ENCODE measurements at places on chromosomes 5 and 9.

DNA sequence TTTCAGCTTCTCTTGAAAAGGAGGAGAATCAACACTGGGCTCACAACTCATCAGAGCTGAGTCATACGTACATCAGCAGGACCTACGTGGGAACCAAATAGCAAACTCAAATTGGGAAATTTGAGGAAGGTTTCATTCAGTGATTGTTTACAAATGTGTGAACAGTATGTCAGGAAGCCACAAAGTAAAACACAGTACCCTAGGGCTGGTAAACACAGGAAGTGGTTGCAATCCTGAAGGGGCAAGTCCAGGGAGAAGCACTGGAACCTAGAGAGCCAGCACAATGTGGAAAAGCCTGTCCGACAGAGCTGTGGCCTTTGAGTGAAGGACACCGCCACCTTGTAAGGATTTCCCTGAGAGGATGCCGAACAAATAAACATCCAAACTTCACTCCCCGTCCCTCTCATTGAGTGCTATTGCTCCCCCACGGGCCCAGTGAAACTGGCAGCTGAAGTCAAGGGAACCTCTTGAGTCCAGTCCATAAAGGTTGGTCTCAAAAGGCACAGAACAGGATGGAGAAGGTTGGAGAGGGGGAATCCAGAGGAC, 26.7 kb upstream of the RICTOR start:
- peak; percentile 90 for DNase-seq

DNA sequence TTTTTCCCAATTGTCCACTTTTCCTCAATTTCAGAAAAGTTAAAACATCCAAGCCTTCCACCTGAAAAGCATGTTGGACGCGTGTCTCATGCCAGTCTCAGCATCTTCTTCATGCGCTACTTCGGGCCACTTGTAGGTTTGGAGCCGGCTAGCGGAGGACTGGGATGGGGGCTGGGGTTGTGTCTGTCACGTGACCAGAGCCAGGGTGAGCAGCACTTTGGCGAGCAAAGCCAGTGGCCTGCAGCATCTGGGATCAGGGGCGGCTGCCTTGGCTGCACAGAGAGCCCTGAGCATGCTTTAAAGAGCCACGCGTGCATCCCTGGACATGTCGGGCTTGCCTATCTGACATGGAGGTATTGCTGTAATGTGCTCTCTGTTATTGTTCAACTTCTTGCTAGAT, 41.2 kb downstream of the SLC6A3 start:
- DNase-seq, result no peak

DNA sequence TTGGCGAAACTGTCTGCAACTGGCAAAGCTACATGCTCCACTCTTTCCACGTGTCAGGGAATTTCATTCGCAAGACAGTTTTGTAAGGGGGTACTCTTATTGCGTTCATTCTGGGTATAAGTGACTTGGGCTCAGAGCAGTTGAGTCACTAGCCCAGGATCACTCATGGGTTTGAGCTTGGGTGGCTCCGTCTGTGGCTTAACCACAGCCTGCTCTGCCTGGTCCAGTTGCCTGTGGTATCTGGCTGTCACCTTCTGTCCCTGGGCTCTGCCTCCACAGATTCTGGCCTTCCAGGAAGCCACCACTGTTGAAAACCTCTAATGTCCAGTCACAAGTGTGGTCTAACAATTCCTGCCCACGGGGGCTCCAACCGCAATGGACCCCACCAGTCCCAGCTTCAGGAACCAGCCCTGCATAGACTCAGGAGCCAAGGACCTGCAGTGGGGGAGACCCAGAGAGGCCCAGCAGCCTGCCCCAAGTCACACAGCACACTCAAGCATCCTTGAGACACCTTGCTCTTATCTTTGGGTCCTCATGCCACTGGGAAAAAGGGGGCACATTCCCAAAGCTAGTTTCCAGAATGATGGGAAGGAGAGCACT, 10.4 kb downstream of the KIF12 start:
- no peak for DNase-seq

GRCh38 chr5:56818450-56819037, 3.2 kb downstream of the MAP3K1 start:
- no peak for DNase-seq

DNA sequence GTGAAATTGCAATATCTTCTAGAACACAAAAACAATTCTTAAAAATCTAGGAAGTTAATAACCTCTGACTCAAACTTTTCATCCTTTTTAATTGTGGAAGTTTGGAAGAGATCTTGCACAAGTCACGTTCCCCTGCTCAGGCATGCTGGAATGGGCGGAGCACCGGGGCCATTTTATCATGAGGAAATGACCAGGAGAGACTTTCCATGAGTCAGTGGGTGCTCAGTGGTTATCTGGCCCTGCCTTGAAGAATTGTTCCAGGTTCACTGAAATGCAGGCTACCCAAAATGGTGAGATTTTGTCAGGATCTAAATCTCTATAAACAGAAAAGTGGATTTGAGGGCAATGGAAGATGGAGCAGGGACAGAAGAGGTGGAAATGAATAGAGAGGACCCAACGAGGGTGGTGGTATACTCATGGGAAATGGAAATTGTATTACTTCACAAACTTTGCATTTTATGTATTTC, 61.2 kb downstream of the FYB1 start:
- no peak for DNase-seq

DNA sequence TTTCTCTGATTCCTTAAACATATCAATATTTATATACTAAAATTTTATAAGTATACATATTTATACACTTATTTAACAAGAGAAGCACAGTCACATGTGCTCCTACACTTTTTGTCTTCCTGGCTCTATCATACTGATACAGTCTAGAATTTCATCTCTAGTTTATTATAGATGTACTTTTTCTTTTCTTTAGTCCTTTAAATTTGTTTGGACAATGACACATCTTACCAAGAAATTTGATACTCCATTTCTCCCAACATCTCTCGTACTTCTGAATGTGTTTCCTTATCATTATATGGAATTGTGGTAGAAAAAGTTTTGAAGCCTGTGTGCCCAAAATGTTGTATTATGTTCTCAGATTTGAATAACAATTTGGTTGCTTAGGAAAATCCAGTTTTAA, 104.6 kb downstream of the DMRT2 start:
- no peak for DNase-seq

DNA sequence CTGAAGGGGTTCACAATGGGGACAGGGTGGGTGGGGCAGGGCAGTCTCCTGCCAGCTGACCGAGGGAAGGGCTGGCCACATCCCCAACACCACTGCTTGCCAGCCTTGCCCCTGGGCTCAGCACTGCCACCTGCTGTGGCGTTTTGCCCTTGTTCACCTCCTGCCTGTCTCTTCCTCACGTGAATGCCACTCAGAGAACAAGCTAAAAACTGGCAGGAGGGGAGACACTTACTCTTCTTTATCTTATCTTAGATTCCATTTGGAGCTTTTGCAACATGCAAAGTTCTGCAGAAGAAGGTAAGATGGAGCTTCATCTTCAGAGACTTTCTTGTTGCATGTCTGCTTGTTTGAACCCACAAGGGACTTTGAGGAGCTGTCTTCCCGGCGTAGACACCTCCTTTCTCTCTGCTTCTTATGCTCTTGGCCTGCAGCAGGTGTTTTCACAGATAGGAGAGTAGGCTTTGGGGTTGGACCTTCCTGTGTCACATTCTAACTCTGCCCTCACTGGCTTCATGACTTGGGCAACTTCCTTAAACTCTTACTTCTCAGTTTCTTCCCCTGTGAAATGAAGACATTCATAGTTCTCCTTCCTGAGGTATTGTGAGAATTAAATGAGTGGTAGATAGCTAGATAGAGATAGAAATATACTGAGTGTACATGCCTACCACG, 4.1 kb downstream of the LRSAM1 start:
- DNase-seq, result no peak

- no peak for DNase-seq
Observed at GRCh38 chr9:106443520-106443919, 419.4 kb upstream of the ZNF462 start.

DNA sequence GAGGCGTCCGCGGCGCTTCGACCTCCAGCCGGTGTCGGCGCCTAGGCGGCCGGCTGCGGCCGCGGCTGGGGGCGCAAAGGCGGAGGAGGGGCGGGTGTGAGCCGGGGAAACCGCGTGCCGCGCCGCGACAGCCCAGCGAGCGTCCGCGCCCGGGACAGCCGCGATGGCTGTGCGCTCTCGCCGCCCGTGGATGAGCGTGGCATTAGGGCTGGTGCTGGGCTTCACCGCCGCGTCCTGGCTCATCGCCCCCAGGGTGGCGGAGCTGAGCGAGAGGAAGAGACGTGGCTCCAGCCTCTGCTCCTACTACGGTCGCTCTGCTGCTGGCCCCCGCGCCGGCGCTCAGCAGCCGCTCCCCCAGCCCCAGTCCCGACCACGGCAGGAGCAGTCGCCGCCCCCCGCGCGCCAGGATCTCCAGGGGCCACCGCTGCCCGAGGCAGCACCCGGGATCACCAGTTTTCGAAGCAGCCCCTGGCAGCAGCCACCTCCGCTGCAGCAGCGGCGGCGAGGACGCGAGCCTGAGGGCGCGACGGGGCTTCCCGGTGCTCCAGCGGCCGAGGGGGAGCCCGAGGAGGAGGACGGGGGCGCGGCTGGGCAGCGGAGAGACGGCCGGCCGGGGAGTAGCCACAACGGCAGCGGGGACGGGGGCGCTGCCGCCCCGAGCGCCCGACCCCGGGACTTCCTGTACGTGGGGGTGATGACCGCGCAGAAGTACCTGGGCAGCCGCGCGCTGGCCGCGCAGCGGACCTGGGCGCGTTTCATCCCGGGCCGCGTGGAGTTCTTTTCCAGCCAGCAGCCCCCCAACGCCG, 605 bp downstream of the CHSY3 start:
- DNase-seq, result peak; percentile 10

GRCh38 chr5:128764601-128765310, 200.5 kb upstream of the SLC27A6 start:
- peak; percentile 15 for DNase-seq

GRCh38 chr9:77575785-77576184, 72.3 kb downstream of the GNA14 start:
- peak; percentile 27 for DNase-seq

GRCh38 chr9:13274886-13275641, 4.4 kb downstream of the MPDZ start:
- peak; percentile 56 for DNase-seq

DNA sequence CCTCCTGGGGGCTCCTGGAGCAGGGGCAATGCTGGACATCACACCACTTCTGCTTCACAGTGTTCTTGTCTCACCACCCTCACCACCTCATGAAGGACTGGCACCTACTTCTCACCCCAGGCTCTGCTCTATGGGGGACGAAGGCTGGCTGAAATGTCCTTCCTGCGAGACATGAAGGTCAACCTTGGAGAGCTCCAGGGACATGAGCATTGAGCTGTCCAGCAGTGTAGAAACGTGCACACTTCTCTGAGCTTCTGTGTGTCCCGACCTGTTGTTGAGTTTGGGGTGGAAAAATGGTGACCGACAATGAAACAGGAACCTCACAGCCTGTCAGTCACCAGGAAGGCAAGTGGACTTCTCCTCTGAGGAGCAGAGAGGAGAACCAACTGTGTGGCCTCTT, 68.6 kb upstream of the ADAMTS16 start:
- DNase-seq, result no peak

DNA sequence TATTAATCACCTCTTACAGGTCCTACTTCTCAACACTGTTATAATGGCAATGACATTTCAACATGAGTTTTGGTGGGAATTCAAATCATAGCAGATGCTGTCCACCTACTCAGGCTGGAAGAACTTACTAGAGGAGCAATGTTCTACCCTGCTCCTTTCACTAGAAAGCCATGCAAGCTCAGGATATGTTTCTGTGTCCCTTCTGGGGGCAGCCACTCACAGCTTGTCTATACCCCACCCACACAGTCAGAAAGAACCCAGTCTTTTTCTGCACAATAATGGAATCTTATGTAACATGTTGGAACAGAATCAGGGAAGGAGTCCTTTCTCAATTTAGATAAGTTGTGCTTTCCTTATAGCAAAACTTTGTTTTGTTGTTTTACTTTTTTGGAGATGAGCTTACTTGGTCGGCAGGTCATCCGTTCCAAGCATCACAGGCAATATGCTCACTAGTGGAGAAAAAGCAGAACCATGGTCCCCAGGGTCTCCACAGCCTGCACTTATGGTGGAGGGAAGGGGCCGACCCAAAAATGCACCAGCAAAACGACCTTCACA, 53.3 kb upstream of the ICE1 start:
- no peak for DNase-seq

DNA sequence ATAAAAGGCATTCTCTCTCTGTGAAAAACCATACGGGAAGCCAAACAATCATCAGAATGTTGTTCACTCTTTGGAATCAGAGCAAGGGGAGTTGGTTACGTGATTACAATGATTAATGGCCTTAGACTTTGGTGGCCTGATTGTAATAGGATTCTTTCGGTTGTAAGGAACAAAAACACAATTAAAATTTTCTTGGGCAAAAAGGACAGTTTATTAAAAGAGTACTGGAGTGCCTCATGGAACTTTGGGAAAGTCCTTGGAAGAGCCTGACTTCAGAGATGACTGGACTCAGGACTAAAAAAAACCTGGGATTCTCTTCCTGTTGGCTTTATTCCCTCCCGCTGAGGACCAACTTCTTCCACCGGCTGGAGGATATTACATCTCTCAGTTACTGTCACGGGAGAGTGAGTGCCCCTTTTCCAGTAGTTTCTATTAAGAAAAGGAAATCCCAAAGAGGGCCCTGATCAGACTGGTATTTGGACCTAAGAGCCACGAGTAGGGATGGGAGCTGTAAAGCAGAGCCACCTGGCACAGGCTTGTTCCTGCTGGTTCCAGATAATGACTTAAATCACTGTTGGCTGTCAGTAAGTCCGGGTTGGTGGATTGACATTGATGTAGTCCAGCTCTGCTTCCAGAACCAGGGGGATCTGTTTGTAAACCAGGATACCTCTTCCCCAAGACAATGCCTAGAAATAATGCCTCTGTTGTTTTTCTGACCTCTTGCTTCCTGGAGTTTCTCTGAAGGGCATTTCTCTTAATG, 53.9 kb downstream of the CFAP95 start:
- peak; percentile 61 for DNase-seq

DNA sequence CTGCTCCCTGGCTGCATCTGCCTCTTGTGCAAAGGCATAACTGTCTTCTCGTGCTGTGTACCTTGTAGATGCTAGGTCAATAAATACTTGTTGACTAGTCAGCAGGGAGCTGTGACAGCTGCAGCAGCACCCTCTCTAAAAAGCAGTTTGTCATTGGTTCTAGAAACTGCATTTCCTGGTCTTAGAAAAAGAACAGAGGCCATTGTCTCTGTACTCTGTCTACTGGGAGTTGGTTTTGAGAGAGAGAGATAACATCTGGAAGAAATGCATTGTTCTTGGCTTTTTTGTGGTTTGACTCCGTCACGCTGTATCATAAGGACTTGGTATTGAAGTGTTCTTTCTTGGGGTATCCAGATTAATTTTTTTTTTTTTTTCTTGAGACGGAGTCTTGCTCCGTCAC, 32.3 kb downstream of the SH3GLB2 start:
- peak; percentile 57 for DNase-seq

DNA sequence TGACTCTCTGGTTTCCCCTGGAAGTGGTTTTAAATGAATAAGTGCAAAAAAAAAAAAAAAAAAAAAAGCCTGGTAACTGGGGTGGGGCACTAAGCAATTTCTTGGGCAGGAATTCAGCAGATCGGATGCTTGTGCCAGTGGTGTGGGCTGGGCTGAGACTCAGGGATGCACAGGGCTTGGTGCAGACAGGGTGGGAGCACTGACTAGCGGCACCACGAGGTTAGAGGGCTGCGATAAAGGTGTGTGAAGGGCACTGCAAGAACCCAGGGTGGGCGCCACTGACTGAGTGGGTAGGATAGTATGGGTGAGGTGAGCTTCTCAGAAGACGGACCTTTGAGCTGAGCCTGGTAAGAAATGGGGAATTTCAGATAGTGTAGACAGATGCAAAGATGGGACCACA, 45.5 kb upstream of the CPLX2 start:
- DNase-seq, result no peak

- peak; percentile 14 for DNase-seq
Observed at GRCh38 chr5:149826574-149826973, 96.5 kb downstream of the PPARGC1B start.

GRCh38 chr9:19310246-19310645, 69.8 kb downstream of the RPS6 start:
- no peak for DNase-seq

Data from fibroblast of skin of abdomen (primary cell).